ENCODE measurements at places on chromosomes 4 and X. TPM values are rescaled to one million over a fixed set of nuclear protein-coding genes. Genes with fewer than 3 reads are reported as not detected.

DNA sequence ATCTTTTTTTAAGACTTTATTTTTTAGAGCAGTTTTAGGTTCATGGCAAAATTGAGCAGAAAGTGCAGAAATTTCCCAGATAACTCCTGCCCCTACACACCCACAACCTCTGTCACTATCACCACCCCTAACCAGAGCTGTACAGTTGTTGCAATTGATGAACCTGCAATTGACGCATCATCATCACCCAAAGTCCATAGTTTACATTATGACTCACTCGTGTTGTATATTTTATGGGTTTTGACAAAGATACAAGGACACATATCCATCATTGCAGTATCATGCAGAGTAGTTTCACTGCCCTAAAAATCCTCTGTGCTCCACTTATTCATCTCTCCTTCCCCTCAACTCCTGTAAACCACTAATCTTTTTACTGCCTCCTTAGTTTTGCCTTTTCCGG is 34.5 kb upstream of the WAS start:
- no peak for DNase-seq

DNA sequence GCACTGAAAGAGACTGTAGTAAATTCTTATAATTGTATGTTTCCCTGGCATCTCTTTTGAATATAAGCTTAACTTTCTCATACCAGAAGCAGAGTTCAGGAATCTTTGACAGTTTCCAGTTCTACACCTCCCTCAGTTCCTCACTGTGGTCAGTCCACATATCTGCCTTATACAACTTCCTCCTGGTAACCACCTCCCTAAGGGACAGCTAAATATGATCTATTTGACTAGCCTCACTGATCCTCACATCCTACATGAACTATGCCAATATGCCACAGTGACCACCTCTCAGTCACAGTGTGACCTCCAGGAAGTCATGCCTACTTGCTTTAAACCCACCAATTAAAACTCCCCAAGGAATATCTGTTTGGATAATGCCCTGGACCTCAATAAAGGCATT is 51.6 kb upstream of the HDAC8 start:
- DNase-seq = no peak

DNA sequence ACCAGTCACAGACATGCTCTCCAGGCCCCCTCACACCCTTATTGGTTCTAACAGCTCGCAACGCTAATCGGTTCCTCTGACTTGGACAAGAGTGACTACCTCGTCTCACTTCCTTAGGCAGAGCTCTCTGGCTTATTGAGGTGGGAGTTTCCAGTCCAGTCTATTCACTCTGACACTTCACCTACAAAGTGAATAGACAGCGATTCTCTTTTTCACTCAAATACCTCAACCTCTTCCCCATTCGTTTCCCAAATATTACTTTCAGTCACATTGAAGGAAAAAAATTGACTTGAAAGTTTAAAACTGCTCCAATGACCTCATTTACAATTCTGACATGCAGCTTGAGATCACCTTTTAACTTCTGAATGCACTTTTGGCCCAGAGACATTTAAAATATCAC is 17.7 kb downstream of the HELT start:
- DNase-seq = no peak

DNA sequence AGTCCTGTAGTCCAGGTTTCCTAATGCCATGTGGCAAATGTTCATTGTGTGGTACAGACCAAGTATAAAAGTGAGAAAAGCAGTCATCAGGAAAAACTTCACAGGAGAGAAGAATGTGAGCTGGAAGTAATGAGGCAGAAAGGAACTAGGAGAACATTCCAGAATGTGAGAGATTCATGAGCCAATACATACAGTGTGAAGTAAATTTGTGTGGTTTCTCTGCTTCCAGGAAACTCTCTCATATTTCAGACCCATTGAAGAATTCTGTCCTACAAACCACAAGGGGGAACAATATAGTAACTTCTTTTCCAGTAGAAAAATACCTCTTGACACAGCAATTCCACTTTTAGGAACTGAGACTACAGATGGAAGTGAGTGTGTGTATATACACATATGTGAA is 136.5 kb downstream of the RNF150 start:
- DNase-seq = no peak

DNA sequence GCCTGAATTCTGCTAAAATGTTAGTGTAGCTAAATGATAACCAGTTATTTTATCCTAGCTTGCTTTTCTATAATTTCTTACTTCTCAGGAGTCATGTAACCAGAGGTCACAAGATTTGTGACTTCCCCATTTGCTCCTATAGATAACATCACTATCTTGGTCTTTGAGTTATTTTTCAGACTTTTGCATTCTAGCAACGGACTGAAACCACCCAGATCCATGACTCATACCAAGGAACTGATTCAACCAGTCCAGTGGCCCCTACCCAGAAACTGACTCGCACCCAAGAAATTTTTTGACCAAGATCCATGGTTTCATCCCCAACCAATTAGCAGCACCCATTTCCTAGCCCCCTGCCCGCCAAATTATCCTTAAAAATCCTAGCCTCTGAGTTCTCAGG is 50.0 kb downstream of the IQCM start:
- no peak for DNase-seq

DNA sequence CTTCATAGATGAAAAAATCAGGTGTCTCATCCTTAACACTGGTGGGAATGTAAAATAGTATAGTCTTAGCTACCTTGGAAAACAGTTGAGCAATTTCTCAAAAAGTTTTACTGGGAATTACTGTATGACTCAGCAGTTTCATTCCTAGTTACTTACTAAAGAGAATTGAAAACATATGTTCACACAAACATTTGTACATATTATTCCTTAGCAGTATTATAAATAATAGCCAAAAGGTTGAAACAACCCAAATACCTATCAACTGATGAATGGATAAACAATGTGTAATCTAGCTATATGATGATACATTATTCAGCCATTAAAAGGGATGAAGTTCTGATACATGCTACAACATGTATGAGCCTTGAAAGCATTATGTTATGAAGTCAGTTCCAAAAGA is 41.7 kb downstream of the RBM46 start:
- no peak for DNase-seq

DNA sequence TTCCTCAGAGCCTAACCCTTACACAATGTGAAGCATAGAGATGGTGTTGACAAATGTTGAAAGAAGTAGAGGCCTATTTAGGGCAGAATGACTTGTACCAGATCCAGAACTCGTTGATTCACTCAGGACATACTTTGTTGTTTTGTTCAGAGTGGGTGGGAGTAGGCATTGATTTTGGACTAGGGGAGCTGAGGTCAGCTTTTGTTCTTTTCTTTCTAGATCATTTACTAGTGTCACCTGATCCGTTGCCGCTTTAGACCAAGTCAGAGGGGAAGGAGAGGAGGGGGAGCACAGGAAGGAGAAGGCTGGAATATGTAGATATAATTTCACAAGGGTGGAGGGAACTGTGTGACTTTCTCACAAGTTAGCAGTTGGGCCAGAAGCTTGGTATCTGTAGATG is 282.4 kb upstream of the GPC4 start:
- DNase-seq = no peak

DNA sequence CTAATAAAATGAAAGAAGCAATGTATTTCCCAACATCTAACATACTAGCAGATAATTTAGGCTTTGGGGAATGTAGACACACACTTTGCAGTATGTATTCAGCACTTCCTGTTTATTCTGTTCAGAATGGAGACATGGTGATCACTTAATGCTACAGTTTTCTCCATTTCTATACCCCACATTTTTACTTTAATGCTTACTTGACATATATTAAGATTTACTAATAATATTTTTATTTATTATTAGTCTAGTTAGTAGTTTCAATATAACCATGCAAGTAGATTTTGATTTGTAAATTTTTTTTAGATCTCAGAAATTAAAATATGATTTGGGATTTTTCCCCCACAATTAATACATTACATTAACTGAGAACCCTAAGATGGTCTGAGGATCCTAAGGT is 98.4 kb downstream of the PRSS12 start:
- DNase-seq = no peak

DNA sequence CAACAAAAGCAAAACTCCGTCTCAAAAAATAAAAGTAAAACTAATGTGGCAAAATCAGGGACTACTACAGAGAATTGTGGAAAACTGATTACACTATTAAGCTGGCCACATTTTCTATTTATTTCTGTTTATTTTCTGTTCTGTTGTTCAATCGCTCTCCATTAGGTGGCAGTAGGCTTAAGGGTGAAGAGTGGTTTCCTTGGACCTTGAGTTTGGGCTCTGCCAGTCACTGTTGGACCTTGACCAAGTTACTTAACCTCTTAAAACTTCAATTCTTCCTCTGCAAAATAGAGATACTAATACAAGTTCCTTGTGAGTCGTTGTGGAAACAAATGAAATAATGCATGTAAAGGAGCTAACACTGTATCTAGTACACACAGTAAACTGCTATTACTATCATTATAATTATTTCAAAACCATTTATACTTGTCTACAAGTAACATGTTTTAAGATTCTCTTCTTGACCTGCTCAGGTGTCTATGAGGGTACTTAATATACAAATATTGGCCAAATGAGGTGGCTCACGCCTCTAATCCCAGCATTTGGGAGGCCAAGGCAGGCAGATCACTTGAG is 15.2 kb downstream of the HSD17B11 start:
- DNase-seq = peak; percentile 77

GRCh38 chr4:88817740-88818139 is 120.1 kb upstream of the NAP1L5 start:
- DNase-seq = no peak

DNA sequence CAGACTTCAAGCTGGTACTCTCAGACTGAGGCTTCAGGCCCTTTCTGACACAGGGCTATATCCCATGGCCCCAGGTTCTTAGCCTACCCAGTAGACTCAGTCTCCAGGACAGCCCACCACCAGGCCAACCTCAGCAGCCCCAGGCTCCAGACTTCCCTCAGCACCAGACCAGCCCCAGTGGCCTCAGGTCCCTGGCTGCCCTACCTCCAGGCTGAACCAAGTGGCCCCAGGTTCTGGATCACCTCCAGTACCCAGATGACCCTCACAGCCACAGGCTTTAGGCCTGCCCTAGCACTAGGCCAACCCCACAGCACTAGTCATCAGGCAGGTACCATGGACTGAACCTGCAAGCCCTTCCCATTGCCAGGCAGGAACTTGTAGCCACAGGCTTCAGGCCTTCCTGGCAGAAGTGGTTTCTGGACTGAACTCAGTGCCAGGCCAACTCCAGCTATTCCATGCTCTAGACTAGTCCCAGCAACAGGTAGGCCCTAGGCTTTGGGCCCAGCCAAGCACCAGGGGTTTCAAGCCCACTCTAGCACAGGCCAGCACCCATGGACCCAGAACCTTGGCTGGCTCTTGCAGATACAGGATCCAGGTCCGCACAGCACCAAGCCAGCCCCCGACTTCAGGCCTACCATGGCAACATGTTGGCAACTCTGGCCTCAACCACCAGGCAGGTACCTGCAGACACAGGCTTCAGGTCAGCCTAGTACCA is 45.7 kb upstream of the MAGED4 start:
- no peak for DNase-seq

GRCh38 chrX:10173331-10173900 is 16.6 kb downstream of the CLCN4 start:
- DNase-seq = no peak

DNA sequence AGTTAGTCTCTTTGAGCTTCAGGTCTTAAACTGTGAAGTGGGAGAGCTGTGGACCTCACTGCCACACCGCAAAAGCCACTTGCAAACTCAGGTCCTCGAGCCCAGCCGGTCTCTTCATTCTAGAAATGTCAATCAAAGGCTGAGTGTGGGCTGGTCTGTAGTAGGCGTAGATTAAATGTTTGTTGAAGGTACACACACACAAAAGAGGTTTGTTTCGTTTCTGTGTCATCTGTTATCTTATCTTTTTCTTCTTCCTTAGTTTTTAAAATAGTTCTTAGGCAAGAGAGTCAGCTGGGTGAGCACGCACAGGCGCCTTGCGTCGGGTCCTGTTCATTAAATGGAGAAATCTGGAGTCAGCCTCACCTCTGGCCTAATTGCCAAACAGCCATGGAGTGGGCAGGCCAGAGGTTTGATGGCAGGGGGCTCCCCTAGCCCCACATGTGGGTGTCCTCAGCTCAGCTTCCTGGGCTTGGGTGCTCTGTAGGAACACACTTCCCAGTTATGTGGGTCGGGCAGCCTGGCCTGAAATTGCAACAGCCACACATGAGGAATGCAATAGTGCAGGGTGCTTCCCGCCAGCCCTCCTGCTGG is 836 bp upstream of the PSAPL1 start:
- DNase-seq = no peak

DNA sequence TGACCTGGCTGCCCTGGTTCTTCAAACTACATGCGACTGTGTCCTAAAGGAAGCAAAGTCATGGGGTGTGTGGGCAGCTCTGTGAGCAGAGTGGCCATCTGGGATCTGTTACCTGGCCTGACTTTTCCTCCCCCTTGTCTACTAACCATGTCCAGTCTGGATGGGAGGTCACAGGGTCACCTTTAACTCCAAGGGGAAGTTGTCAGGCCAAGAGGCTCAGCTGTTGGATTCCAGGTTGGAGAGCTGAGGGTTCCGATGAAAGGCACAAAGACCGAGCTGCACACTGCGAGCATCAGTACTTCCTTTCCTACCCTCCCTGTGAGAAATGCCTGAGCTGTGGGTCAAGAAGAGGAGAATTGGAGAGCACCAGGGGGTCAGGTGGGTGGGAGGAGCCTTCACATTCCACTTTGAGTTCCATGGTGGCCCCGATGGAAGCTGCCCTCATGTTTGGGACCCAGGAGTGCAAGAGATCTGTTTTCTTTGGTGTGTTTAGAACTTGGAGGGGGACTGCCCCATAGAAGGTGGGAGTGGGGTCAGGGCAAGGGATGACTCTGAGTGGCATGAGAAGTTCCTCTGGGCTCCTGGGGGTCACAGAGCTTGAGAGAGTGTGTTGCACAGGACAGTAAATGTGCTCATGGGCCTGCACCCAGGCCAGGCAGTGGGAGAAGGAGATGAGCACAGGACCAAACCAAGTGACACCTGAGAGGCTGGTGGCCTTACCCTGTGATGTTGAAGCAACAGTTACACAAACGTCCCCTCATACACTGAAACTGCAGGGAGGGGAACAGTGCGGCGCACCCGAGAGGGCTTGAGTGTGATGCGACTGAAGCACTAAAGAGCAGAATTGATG is 36.2 kb downstream of the RGS12 start:
- no peak for DNase-seq

GRCh38 chr4:180057891-180058671 is 2185.1 kb upstream of the TENM3 start:
- DNase-seq = no peak

GRCh38 chr4:167196344-167197012 is 37.8 kb downstream of the SPOCK3 start:
- no peak for DNase-seq

- DNase-seq = no peak
These were observed 22.8 kb downstream of the RAB28 start for GRCh38 chr4:13461191-13461905.

GRCh38 chr4:182015893-182016292 is 227.3 kb upstream of the TENM3 start:
- no peak for DNase-seq

GRCh38 chrX:37993837-37994619 is 12.3 kb upstream of the SYTL5 start:
- DNase-seq = no peak

The HSFX1 gene
- total RNA-seq = 2.0 TPM

The TKTL1 gene
- total RNA-seq = not detected

The PLP1 gene
- 256 TPM for total RNA-seq

The TAF7L gene
- total RNA-seq = not detected

All from tibial nerve (tissue), 4 donors.